ENCODE measurements at places on chromosomes 12 and 14.

DNA sequence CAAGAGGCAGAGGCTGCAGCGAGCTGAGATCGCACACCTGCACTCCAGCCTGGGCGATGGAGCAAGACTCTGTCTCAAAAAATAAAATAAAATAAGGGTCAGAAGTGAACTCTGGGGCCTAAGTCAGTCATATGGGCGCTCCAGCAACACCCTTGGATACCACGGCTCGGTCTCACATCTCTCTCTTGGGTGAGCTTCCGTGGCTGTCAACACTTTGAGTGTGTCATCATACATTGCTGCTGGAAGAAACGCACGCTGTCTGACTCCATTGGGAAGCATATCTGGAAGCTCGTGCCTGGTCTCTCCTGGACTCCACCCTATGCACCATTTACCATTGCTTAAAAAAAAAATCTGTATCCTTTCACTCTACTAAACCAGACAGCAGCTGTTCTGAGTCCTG lies 20.2 kb downstream of the GLRX5 start:
- no peak for DNase-seq

DNA sequence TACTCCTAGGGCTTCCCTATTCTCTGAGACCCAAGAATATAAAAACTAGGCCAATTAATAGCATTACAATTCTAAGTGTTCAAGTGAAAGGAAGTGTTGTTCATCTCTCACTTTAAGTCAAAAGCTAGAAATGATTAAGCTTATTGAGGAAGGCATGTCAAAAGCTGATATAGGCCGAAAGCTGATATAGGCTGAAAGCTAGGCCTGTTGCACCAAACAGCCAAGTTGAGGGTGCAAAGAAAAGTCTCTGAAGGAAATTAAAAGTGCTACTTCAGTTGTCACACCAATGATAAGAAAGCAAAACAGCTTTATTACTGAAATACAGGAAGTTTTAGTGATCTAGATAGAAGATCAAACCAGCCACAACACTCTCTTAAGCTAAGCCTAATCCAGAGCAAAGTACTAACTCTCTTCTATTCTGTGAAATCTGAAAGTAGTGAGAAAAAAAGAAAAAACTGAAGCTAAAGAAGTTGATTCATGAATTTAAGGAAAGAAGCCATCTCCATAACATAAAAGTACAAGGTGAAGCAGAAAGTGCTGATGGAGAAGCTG lies 68.9 kb downstream of the SLC6A15 start:
- DNase-seq = no peak

DNA sequence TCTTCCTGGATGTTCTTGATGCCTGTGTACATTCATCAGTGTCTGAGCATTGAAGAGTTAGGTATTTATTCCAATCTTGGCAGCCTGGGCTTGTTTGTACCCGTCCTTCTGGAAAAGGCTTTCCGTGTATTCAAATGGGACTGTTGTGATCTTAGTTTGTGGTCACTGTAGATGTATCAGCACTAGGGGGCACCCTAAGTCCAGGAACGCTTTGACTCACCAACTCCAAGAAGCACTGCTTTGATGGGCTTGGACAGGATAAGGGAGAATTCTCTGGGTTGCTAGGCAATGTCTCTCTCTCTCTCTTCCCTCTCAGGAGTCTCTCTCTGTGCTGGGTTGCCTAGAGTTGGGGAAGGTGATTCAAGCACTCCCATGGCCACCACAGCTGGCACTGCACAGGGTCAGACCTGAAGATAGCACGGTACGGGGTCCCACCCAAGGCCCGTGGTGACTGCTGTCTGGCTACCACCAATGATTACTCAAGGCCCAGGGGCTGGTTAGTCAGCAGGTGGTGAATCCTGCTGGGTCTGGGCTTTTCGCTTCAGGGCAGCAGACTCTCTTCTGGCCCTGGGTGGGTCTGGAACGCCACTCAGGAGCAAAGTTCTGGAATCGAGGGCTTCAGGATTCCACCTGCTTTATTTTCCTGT lies 211.1 kb upstream of the RGS6 start:
- DNase-seq = peak; percentile 61

GRCh38 chr12:111585690-111586089 lies 13.4 kb downstream of the ATXN2 start:
- no peak for DNase-seq

- no peak for DNase-seq
Observed at GRCh38 chr14:98955036-98955740, 316.8 kb downstream of the BCL11B start.

- DNase-seq = no peak
Observed at GRCh38 chr12:66403746-66404145, 101.5 kb downstream of the HELB start.

DNA sequence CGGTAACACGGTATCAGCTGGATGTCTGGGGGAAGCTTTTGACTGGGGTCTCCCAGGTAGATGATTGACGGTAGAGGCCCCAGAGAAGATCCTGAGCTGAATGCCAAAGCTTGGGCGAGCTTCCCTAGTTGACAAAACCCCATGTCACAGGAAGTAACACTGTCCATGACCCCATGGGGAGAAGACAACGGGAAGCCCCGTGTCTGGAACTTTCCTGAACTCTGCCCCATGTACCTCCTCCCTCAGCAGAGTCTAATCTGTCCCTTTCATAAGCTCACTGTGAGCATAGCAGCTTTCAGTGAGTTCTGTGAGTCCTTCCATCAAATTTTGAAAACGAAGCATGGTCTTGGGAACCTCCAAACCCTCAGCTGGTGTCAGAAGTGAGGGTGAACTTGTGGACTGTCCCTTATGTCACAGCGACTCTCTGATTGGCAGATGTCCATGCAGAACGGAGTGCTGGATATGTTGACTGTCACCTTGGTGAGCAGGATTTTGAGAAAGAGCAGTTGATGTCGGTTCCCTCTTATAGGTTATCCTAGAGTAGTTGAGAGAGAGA lies 29.7 kb upstream of the BEGAIN start:
- DNase-seq = no peak

- peak; percentile 34 for DNase-seq
Observed at GRCh38 chr12:108519558-108519957, 4.5 kb downstream of the FICD start.

DNA sequence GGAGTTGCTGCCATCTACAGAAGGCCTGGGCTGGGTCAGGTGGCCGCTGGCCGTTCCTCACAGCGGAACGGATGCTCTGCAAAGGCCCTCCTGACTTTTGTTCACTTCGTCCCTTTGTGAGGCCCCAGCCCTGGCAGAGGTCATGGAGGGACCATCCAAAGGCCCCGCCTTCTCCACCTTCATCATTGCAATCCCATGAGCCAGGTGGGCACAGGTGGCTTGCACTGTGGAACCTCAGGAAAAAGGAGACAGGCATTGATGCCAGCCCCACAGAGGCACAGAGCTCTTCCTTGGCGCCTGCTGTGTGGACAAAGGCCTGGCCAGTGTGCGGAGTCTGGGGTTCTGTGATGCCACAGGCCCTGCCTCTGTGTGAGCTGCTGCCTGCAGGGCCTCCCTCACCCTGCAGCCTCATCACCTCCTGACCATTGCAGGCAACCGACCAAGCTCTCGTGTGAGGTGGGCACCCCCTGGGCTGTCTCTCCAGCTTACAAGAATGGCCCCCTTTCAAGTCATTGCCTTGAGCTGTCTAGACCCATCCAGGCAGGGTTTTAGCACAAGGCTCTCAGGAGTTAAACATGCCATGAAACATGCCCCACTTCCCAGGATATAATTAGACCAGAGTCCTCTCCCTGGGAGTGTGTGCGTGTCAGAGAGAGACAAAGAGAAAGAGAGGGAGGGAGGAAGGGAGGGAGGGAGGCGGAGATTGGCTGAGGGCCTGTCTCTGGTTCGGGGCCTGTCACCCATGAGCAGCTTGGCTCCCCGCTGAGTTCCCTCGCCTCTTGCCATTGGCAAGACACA lies 19.3 kb downstream of the NFKBIA start:
- no peak for DNase-seq

- DNase-seq = no peak
Observed at GRCh38 chr12:57807285-57807684, 11.2 kb downstream of the AVIL start.

DNA sequence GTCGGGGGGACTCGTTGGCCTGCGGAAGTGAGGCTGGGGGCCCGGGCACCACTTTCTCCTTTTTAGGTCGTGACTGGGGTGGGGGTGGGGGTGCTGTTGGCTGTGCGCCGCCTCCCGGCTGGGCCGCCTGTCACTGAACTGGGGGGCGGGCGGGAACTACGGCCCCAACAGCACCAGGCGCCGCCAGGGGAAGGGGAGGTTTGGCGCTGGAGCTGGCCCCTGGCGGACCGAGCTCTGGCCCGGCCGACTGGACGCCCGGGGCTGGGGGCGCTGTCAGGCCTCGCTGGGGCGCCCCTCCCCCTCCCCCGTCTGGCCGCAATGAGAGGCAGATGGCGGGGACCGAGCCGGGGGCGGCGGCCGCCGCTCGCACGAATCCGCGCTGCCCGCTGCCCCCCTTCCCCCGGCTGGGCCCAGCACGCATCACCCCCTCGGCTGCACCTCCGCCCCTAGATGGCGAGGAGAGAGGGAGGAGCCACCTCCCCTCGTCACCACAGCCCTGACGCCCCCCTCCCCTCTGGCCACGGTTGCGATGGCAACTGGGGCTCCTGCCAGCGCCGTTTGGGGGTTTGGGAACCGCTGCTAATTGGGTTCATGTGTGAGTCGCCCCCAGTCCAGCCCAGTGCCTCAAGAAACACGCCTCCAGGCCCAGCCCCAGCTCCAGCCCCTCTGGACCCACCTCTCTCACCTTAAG lies 723 bp downstream of the NFATC4 start:
- peak; percentile 82 for DNase-seq

DNA sequence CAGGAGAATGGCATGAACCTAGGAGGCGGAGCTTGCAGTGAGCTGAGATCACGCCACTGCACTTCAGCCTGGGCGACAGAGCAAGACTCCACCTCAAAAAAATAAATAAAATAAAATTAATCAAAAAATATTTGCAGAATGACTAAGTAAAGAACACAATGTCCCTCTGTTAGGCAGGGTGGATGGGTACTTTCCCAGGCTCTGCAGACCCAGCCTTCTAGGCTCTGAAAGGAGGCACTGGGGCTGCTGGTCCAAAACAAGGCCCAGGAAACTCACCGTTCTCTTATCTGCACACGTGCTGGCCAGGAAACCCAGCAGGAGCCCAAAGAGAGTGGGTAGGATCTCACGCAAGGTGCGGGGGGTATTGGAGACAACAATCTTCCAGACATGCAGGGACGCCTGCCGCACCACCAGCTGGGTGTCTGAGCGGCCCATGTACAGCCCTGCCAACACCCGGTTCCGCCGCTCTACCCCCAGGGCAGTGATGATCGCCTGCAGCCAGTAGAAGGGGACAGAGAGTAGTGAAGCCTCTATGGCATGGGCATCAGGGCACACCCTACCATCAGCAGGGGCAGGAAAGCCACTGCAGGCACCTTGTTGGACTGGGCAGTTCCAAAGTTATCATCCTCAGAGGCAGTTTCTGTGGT lies 25.8 kb upstream of the RAB35 start:
- DNase-seq = no peak

DNA sequence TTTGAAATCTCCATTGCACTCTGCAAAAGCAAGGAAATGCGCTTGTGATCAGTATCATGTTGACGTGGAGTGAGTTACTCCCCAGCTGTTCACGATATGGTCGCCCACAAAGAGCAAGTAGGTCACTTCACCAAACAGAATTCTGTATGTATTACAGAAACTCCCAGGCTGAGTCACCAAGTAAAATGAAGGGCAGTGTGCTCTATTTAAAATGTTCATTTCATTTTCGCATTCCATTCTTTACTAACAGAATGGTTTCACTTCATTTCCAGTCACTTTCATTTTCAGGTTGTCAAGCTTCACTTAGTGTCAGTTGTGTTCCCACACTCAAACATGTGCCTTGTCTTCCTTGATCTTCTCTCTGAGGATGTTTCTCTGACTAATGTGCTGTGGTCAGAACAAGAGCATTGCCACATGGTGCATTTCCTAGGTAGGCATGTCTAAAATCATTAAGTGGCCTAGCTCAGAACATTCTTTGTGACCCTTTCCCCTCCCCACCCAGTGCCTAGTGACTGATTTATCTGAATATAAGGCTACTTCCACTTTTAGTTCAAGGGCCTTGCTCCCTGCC lies 391.2 kb downstream of the RAD51B start:
- DNase-seq = no peak

DNA sequence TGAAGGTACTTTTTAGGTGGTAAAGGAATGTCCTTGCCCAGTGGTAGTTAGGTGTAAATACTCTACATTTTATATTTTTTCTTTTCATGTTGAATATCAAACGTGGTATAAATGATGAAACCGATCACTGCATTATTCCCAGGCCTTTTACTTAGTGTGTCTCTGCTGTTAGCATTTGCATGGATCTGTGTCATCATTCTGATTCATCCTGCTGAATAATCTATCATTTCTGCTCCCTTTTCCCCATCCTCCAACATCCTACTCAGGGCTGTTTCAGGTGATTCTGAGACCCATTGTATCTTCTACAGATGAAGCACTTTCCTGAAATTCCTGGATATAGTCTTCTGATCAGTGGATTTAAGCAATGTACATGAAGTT lies 61.0 kb upstream of the PTHLH start:
- no peak for DNase-seq

DNA sequence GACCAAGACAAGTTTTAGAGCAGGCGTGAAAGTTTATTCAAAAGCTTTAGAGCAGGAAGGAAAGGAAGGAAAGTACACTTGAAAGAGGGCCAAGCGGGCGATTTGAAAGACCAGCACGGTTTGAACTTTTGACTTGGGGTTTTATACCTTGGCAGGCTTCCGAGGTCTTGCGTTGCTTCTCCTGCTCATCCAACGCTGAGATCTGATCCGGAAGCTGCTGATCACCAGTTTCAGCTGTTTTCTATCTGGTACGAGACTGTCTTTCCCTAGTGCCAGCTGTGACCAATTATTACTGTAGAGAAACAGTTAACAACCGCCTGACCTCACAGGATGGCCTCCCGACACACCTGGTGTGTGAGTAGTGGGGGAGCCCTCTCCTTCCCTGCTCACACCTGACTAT lies 20.6 kb upstream of the SNRPF start:
- DNase-seq = no peak
